ENCODE measurements at places on chromosomes 16 and 17.

- DNase-seq = no peak
Observed at GRCh38 chr16:4190712-4191333, 51.1 kb downstream of the SRL start.

DNA sequence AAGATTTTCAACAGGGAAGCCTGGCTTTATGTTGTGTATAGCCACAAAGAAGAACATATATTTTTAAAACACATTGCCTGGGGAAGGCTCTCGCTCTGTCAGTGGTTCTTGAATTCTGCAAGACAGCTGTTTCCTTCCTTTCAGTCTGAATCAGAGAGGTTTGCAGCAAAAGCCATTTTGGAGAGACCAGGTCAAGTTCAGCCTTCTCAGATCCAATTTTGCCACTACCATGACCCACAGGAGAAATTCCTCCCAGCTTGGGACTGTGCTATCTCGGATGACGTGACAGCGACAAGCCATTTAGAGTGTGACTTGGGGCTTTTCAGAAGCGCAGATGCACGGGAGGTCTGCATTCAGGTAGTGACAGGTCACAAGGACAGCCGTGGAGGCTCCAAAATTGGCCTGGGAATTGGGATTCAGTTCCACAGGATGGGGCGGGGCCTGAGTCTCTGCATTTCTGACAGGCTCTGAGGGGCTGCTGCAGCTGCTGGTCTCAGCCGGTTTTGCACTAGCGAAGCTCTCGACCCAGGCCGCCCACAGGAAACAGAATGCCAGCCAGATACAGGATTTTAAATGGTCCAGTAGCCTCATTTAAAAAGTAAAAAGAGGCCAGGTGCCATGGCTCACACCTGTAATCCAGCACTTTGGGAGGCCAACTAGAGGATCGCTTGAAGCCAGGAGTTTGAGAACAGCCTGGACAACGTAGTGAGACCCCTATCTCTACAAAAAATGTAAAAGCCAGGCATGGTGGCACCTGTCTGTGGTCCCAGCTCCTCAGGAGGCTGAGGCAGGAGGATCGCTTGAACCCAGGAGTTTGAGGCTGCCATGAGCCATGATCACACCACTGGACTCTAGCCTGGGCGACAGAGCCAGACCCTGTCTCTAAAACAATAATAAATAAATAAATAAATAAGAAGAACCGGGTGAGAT is 196.6 kb upstream of the CIBAR2 start:
- DNase-seq = no peak

DNA sequence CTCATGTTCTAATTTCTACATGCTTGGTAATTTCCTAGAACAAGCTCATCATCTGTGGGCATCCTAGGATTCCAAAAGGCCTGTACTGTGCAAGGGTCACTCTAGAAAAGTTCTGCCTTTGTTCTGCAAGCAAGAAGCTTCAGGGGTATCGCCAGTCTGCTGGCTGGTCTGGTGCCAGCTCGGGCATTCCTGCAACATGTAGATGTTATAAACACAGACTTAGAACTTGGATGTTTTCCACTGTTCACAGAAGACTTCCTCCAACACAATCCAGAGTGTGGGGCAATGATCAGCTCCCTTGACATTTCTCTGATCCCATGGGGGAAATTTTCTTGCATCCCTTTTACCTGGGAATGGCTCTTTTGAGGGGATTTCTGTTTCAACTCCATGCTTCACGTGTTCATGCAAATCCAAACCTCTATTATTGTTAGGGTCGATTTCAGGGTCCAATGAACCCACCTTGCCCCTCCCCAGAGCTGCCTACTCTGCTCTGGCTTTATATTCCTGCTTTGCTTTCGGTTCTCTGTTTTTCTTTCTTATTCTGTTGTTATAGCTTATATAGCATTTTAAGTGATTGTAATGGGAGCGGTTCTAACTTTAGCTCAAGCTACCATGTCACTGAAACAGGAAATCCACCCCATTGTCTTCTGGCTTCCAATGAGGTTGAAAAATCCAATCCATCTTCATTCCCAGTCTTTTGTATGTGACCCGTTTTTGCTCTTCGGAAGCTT is 25.3 kb downstream of the UBE2O start:
- peak; percentile 65 for DNase-seq

- DNase-seq = no peak
Observed at GRCh38 chr17:44280392-44280937, 12.5 kb upstream of the SLC4A1 start.

DNA sequence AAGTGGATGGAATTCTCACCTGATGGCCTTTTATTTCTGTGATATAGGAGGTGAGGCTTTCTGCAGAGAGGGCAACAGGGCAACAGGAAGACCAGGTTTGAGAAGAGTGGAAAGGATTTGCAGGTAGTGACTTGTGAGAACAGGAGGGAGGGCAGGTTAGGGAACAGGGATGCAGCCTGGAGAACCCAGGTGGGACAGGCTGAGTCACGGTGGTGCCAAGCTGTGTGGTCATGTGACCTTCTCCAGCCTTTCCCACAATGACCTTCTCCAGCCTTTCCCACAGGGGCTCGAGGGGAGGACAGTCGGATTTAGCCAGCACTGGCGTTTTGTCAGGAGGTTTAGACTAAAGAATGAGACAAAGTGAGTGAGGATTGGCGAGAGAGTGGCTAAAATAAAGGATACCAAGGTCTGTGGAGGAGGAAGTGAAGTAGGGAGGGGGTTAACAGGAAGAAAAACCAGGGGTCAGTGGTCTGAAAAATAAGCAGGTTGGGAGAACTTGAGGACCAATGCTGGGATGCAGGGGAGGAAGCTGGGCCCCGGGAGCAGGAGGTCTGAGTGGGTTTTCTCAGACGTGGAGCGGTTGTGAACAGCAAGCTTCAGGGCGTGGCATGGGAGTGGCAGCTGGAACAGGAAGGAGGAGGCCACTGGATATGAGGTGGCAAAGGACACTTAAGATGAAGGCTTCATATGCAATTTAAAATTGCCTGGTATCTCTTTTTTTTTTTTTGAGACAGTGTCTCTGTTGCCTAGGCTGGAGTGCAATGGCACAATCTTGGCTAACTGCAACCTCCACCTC is 37.7 kb downstream of the DNAH2 start:
- no peak for DNase-seq

DNA sequence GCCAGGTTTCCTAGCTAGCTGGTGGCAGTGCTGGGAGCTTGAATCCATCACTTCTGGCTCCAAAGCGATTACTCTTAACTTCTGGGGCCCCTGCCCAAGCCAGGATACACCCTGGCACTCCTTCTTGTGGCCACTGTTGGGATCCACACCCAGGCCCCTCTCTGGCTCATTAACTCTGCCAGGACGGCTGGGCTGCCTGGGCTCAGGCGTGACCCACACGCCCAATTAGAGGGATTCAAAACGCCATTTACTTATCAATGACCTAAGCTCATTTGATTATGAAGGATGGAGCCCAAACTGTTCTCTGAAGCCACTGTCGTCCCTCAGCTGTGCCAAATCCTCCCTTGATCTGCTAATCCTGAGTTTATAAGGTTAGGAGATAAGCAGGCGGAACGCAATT is 79.7 kb upstream of the BRD7 start:
- no peak for DNase-seq

DNA sequence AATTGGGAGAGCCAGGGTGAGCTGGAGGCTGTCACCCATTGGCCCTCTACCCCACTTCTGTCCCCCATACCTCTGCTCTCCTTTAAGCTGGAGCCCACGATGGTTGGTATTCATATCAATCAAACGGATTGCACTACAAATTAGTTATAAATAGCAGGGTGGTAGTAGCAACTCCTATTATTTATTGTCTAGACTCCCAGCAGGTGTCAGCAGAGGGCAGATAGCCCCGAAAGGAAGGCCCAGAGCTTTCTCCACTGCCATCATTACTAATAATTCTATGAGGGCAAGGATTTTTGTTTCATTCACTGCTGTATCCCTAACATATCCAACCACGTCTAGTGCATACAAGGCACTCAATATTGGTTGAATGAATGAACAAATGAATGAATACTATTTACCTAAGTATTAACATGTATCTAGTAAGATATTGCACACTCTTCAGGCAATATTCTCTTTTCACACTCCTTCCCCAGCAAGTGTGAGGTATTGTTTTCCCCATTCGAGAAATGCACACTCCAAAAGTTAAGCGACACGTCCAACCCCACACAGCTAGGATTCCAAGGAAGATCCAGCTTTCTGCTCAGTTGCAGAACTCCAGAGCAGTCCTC is 6.3 kb downstream of the C17orf50 start:
- peak; percentile 58 for DNase-seq

GRCh38 chr16:8621222-8621571 is 301 bp upstream of the METTL22 start:
- DNase-seq = no peak

- DNase-seq = no peak
Observed at GRCh38 chr17:76611758-76612157, 26.1 kb upstream of the ST6GALNAC2 start.

All from fibroblast of mammary gland (primary cell).